Jurkat, Clone E6-1 (cell line): ENCODE measurements at places on chromosomes 6 and 20.
A peak's percentile ranks its signal among the peaks of the same experiment; 100 is the strongest.

- no peak for DNase-seq
Observed at GRCh38 chr6:9139746-9140145, 704.4 kb upstream of the SLC35B3 start.

GRCh38 chr6:40900791-40901190 lies 138.2 kb downstream of the UNC5CL start:
- DNase-seq: no peak

GRCh38 chr6:169109411-169110220 lies 144.0 kb downstream of the THBS2 start:
- DNase-seq: no peak

GRCh38 chr6:33689879-33690278 lies 21.6 kb downstream of the UQCC2 start:
- DNase-seq: no peak

DNA sequence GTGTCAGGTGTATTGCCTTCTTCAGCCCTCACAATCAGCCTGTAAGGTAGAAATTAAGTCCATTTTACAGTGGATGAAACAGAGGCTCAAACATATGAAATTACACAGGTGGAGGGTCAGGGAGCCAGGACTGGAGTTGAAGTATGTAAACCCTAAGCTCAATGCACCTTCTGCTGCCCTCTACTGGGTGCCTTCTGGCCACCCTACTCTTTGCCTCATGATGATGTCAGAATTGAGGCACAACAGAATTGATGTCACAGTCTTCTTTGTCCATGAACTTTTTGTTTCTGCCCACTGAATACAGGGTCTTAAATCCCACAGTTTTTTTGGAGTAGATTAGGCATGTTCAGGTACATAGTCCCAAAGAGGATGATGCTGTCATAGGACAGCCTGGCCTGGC lies 400.8 kb upstream of the CHD6 start:
- peak; percentile 6 for DNase-seq

DNA sequence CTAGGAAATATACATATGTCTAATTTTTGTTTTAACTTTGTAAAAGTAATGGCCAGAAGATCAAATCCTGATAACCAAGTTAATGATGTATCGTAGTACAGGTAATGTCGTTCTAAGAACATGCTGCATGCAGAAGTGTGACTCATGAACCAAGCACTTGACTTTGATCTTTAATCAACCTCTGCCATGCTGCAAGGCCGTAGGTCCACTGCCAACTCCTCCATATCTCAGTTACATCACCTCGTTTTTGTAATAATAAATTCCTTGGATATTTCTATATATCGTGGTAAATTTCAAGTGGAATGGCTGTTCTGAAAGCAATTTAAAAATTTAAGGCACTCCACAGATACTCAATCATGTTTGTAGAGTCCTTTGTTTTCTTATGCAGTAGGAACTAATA lies 771.7 kb downstream of the EPHA7 start:
- no peak for DNase-seq

DNA sequence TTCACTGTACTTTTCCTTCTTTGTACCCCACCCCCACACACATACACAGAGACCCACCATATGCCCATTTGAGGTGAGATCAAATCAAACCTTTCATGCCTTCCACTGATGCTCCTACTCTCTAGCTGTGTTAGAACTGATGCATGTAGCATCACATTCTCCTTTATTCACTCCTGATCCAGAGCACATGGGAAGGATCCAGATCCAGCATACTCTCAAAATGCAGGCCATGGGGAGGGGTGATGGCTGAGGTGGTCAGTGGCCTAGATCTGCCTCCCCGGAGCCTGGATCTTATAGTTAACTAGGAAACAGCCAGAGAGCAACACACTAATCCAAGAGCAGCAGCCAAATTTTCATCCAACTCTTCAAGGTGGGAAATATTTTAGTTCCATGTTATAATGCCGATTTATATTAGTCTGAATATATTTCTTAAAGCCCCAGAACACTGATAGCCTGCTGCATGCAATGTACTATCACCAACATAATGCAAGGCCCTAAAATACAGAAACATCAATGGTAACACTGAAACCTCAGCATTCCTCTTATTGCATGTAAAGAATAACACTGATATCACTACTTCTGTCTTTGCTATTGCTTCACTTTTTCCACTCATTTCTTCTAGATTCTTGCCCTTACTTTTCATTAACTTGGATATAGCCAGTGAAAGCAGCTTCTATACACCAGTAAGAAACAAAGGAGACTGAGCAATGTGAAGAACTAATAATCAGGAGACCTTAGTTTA lies 126.8 kb upstream of the BEND6 start:
- no peak for DNase-seq

GRCh38 chr6:111850295-111850937 lies 22.8 kb downstream of the FYN start:
- no peak for DNase-seq

- no peak for DNase-seq
Observed at GRCh38 chr6:133610227-133610840, 278.6 kb upstream of the TCF21 start.

GRCh38 chr6:37727996-37728395 lies 30.3 kb upstream of the MDGA1 start:
- no peak for DNase-seq
